ENCODE measurements at places on chromosomes 7 and 10. TPM values are rescaled to one million over a fixed set of nuclear protein-coding genes. Genes with fewer than 3 reads are reported as not detected.
A peak's percentile ranks its signal among the peaks of the same experiment; 100 is the strongest.

The COL28A1 gene
- total RNA-seq, result 0.29 TPM

The TMEM236 gene
- 0.37 TPM for total RNA-seq

- DNase-seq, result no peak
Observed at GRCh38 chr10:24988831-24989640, 26.9 kb downstream of the ENKUR start.

GRCh38 chr10:101762736-101763135 is 13.2 kb downstream of the FGF8 start:
- DNase-seq, result no peak

GRCh38 chr7:690478-691360 is 35.8 kb upstream of the DNAAF5 start:
- no peak for DNase-seq

DNA sequence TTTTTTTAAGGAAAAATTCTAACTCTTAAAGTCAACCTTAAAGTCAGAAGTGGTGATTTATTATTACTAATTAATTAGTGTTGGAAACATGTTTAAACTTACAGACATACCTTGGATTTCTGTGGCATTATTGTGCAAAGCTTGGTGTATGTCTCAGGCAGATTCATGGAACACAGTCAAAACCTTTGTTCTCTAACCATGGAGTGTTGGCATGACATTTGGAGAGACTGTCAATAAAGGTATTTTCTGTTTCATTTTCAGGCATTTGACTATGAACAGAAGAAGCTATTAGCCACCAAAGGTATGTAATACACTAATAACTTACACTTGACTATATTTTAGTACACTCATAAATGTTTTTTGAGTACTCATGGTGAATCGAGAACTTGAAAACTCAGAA is 293.7 kb downstream of the BICC1 start:
- no peak for DNase-seq

- DNase-seq, result no peak
Observed at GRCh38 chr7:7848246-7848645, 120.3 kb upstream of the GLCCI1 start.

- DNase-seq, result no peak
Observed at GRCh38 chr7:39509436-39509835, 56.8 kb upstream of the YAE1 start.

- DNase-seq, result peak; percentile 46
Observed at GRCh38 chr10:54800741-54801421, at the start of gene PCDH15. TSS of gene PCDH15 (minus strand) at chr10:54801231. CDS start at chr10:54664262, 136,969 bp downstream.

All from MCF 10A (cell line).